ENCODE measurements at places on chromosomes 6 and 20.
A peak's percentile ranks its signal among the peaks of the same experiment; 100 is the strongest.

DNA sequence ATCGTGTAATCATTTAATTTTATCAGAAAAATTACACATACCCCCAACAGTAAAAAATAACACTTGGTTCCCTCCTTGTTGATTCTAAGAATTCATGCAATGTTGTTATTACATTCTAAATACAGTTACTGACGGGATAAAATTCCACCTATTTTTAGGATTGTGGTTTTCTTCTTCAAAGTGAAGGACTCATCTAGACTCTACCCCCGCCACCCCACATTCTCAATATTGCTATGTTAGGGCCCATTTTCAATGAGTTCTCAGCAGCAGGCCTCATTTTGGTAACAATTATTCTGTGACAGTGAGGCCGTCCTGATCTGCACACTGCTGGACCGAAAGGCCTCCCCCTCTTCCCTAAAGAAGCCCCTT, 43.5 kb downstream of the PREX1 start:
- peak overlapping the region; percentile 57 for H3K4me3 ChIP-seq
- peaks cover 35% of the 10 kb centered on the region for H3K36me3 ChIP-seq
- DNase-seq, result no peak
- no peaks in the 10 kb centered on the region for H3K27me3 ChIP-seq
- no peak overlapping the region for H3K27ac ChIP-seq

DNA sequence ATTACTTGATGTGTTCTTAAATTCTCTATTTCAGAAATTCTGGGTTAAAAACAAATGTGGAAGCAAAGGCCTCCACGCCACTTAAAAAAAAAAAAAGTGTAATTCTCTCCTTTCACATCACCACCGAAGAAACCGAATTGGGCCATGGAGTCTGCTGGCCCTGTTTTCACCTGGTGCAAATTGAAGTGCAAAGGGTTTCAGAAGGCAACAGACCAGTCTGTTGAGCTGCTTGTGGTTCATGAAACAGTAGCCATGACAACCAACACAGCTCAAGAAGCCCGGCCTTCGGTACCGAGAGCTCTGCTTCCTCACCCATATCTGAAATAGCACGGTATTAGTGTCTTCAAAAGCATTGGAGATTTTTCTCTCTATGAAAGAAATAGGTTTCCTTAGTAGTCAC, 63.1 kb downstream of the GMPR start:
- DNase-seq, result no peak
- no peak overlapping the region for H3K27ac ChIP-seq
- no peak overlapping the region for H3K4me3 ChIP-seq
- H3K4me1 ChIP-seq, result peaks cover 7% of the 10 kb centered on the region
- peaks cover 24% of the 10 kb centered on the region for H3K36me3 ChIP-seq

DNA sequence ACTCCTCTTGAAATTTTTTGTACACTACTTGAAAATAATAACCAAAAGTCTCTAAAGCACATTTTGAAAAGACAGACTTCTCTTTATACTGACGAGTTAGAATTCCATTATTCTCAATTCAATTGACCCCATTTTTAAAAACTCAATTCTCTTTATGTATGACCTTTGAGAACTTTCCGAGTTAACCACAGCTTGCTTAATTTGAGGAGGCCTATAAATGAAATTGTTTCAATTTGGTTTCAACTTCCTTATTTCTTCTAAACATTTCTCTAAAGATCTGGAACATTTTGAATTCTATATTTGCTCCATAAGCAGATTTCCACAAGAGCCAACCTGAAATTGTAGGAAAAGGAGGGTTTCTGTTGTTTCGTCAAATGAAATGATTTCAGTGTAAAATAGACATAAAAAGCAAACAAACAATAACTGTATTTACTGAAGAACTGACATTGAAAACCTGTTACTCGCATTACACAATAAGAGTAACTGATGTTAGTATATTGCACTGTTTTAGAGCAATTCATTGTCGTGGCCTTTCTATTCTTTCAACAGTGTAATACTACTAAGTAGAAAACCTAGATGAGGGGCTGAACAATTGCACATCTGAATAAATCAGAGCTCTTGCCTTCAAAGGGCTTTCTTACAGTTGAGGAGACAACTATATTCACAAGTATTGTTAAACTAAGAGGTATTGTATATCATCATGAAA, 223.6 kb downstream of the HIVEP2 start:
- no peak for DNase-seq
- H3K4me3 ChIP-seq, result no peak overlapping the region
- no peak overlapping the region for H3K27ac ChIP-seq
- peaks cover 4% of the 10 kb centered on the region for H3K4me1 ChIP-seq
- no peaks in the 10 kb centered on the region for H3K27me3 ChIP-seq

GRCh38 chr6:83442752-83443151, 11.9 kb upstream of the ME1 start:
- no peak for DNase-seq
- H3K36me3 ChIP-seq, result no peaks in the 10 kb centered on the region
- no peaks in the 10 kb centered on the region for H3K4me1 ChIP-seq
- no peaks in the 10 kb centered on the region for H3K27me3 ChIP-seq
- H3K4me3 ChIP-seq, result no peak overlapping the region
